ENCODE measurements at places on chromosomes 16 and 17.

DNA sequence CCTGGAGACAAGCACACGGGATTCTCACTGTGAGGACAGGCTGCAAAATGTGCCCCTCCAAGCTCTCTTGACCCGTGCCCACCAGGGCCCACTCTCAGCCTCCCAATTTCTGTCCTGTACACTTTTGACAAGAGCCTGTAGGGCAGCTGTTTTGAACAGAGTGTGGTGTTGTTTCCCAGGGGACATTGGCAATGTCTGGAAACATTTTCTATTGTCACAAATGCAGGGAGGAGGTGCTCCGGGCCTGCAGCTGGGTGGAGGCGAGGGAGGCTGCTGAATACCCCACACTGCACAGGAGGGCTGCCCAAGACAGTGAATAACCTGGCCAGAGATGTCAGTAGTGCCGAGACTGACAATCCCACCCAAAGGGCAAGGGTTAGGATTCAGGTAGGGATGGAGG lies 10.5 kb downstream of the CEP295NL start:
- no peak overlapping the region for H3K27ac ChIP-seq
- H3K27me3 ChIP-seq, result peaks cover 3% of the 10 kb centered on the region
- no peaks in the 10 kb centered on the region for H3K36me3 ChIP-seq
- H3K4me1 ChIP-seq, result peaks cover 29% of the 10 kb centered on the region
- DNase-seq, result no peak
- no peak overlapping the region for H3K4me3 ChIP-seq

GRCh38 chr17:58193641-58194255 lies 1.2 kb downstream of the EPX start:
- no peak overlapping the region for H3K4me3 ChIP-seq
- no peak overlapping the region for H3K27ac ChIP-seq
- no peaks in the 10 kb centered on the region for H3K4me1 ChIP-seq
- H3K27me3 ChIP-seq, result peaks cover 16% of the 10 kb centered on the region

GRCh38 chr17:77304051-77304745 lies 163.4 kb downstream of the SEC14L1 start:
- H3K27ac ChIP-seq, result no peak overlapping the region
- no peaks in the 10 kb centered on the region for H3K36me3 ChIP-seq
- H3K27me3 ChIP-seq, result peaks cover 2% of the 10 kb centered on the region
- no peak for DNase-seq

- no peak overlapping the region for H3K4me3 ChIP-seq
- H3K4me1 ChIP-seq, result no peaks in the 10 kb centered on the region
- H3K27ac ChIP-seq, result no peak overlapping the region
- DNase-seq, result no peak
- H3K36me3 ChIP-seq, result peaks cover 31% of the 10 kb centered on the region
Observed at GRCh38 chr17:8470447-8471047, 34.9 kb downstream of the NDEL1 start.

- H3K4me1 ChIP-seq, result peaks cover 12% of the 10 kb centered on the region
- no peak overlapping the region for H3K4me3 ChIP-seq
- no peak overlapping the region for H3K27ac ChIP-seq
- no peak for DNase-seq
- H3K27me3 ChIP-seq, result no peaks in the 10 kb centered on the region
- peaks cover 12% of the 10 kb centered on the region for H3K36me3 ChIP-seq
Observed at GRCh38 chr16:85910854-85911247, 11.9 kb downstream of the IRF8 start.

Measured in activated CD8-positive, alpha-beta memory T cell treated with anti-CD3 and anti-CD28 coated beads, Interleukin-2, amount 10 ng/mL, durations not matched to agents 7 days and 5 days (primary cell).